CD4-positive, CD25-positive, alpha-beta regulatory T cell (primary cell): ENCODE measurements at places on chromosomes 12 and 14. TPM values are rescaled to one million over a fixed set of nuclear protein-coding genes. Genes with fewer than 3 reads are reported as not detected.

DNA sequence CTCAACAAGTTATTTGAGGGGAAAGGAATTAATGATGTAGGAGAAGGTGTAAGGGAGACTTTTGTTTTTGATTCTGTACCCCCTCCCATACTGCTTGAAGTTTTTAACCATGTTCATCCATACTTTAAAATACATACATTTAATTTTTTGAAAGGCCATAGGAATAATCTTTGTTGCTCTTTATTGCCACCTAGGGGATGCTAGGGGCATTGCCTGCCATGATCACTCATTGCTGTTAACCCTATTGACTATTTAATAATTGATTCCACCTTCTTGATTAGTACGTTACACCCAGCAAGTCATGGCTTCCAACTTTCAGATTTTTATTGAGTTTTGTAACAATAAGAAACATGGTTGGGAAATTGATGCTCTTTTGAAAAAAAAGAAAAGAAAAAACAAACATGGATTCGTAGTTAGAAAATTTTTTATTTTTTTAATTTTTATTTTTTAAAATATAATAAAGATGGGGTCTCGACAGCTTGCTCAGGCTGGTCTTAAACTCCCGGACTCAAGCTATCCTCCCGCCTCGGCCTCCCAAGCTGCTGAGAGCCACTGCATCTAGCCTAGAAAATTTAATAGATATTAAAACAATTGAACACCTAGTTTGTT lies 8.5 kb upstream of the PRKAB1 start:
- H3K4me1 ChIP-seq, result no peaks in the 10 kb centered on the region
- peaks cover 3% of the 10 kb centered on the region for H3K27me3 ChIP-seq
- peak; percentile 49 for DNase-seq
- H3K27ac ChIP-seq, result no peak overlapping the region
- H3K36me3 ChIP-seq, result no peaks in the 10 kb centered on the region

MARK3 gene
- polyA plus RNA-seq, result 34.7 TPM

DNA sequence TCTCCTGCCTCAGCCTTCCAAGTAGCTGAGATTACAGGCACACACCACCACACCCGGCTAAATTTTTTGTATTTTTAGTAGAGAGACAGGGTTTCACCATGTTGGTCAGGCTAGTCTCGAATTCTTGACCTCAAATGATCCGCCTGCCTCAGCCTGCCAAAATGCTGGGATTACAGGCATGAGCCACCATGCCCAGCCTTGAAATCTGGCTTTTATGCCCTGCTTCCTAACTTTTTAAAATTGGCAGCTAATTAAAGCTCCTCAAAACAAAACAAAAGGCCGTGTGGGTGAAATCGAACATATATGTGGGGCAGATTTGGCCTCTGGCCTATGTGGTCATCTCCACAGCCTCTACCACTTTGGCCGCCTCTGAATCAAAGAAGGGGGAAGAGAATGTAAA lies 37.9 kb downstream of the KCTD10 start:
- H3K4me3 ChIP-seq, result no peak overlapping the region
- H3K36me3 ChIP-seq, result peaks cover 1% of the 10 kb centered on the region
- H3K4me1 ChIP-seq, result no peaks in the 10 kb centered on the region
- H3K27ac ChIP-seq, result no peak overlapping the region
- no peaks in the 10 kb centered on the region for H3K27me3 ChIP-seq

DNA sequence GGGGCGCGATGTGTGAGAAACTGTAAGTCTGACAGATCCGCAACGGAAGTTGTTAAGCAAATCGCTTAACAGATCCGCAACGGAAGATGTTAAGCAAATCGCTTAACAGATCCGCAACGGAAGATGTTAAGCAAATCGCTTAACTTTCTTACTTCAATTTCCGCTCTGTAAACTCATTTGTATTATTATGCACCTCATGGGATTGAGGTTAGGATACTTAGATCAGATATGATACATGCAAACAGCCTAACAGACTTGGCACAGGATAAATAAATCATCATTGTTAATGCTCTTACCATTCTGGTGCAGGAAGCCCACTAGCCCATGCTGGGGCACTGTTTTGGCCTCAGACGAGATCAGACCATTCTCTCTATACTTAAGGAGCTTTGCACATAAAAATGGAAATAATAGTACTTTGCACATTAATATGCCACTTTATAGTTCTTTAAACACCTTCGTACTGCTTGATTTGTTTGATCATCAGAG lies 399 bp downstream of the NCAPD2 start:
- H3K27ac ChIP-seq, result peak overlapping the region; percentile 92
- peaks cover 22% of the 10 kb centered on the region for H3K36me3 ChIP-seq
- DNase-seq, result no peak
- H3K4me1 ChIP-seq, result peaks cover 30% of the 10 kb centered on the region
- H3K4me3 ChIP-seq, result peak overlapping the region; percentile 98
- H3K27me3 ChIP-seq, result no peaks in the 10 kb centered on the region

- no peak for DNase-seq
- H3K4me3 ChIP-seq, result no peak overlapping the region
- no peak overlapping the region for H3K27ac ChIP-seq
- H3K4me1 ChIP-seq, result no peaks in the 10 kb centered on the region
Measured at GRCh38 chr12:120047072-120047471, 58.0 kb downstream of the BICDL1 start.

KLRC1 gene
- polyA plus RNA-seq, result not detected

DNA sequence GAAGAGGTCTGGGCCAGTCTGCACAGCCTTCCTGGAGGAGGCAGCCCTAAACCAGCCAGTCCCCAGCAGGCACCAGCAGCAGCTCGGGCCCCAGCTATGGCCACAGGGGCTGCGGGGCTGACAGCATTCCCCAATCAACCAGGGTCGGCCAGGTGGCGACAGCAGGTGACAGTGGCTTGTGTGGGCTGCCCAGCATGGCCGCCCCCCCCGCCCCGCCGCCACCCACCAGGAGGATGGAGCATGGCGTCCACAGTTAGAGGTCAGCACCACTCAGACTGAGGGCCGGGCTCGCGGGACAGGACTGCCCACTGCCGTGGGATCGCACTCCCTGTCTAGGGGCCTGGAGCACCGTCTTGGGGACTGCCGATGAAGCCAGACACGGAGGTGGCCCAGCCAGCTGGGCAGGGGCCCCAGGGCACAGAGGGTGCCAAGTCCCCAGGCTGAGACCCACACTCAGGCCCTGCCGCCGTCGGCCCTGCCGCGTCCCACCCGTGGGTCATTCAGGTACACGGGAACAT lies 15.0 kb downstream of the AKT1 start:
- no peaks in the 10 kb centered on the region for H3K27me3 ChIP-seq
- no peak overlapping the region for H3K27ac ChIP-seq
- no peaks in the 10 kb centered on the region for H3K4me1 ChIP-seq
- no peak overlapping the region for H3K4me3 ChIP-seq

DNA sequence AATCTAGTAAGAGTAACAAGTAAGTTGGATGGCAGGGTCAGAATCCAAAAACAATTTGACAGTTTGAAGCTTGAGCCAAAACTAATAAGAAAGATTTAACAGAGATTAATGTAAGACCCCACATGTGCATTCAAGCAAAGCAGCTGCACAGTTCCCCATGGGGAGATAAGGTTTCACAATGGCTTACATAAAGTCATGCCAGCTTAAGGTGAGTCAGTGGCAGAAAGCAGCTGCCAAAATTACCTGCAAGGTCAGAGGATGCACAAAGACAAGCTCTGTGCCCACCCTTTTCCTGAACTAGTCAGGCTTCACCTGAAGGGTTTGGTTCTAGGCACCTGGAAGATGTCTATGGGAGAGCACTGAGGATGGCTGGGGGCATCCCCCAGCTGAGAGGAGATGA lies 36.6 kb upstream of the KRT77 start:
- H3K27me3 ChIP-seq, result no peaks in the 10 kb centered on the region
- H3K27ac ChIP-seq, result no peak overlapping the region
- H3K4me3 ChIP-seq, result no peak overlapping the region
- H3K36me3 ChIP-seq, result no peaks in the 10 kb centered on the region
- H3K4me1 ChIP-seq, result no peaks in the 10 kb centered on the region

- no peak overlapping the region for H3K4me3 ChIP-seq
Measured at GRCh38 chr14:61860294-61860918, 98.2 kb downstream of the SNAPC1 start.

DLK1 gene
- not detected for polyA plus RNA-seq

DNA sequence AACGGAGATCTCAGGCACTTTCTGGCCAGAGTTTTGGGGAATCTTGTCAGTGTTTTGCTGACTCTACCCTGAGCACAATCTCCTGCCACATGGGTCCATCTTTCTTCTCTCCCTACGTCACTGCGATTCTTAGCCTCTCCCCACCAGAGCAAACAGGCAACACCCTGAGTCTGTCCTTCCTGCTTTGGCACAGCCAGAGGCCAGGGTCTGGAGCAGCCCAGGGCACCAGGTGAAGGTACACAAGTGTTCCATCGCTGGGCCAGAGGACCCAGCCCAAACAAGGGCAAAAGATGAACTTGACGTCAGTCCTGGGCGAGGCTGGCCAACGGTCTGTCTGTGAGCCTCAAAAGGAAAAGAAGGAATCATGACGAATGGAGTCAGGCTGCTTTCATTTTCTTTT lies 12.7 kb upstream of the CCDC177 start:
- no peak overlapping the region for H3K27ac ChIP-seq
- H3K36me3 ChIP-seq, result no peaks in the 10 kb centered on the region
- no peak for DNase-seq
- H3K4me3 ChIP-seq, result no peak overlapping the region

DNA sequence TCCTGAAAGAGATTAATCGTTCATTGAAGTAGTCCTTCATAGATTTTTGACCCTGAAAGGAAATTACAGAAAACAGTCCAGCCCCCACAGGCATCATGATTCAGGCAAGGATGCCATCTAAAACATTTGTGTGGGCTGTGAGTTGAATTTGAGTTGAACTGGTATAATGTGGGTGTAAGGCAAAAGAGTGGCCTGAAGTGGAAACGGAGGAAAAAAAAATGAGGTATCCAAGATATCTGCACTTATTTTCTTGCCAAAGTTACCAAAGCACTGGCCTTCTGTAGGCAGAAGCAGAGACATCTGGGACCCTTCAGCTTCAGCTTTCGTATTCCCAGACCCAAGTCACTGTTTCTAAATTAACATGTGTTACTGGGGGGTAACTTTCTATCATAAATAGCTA lies 105.1 kb upstream of the DIO2 start:
- H3K4me1 ChIP-seq, result no peaks in the 10 kb centered on the region
- H3K27me3 ChIP-seq, result no peaks in the 10 kb centered on the region
- H3K27ac ChIP-seq, result no peak overlapping the region
- H3K36me3 ChIP-seq, result no peaks in the 10 kb centered on the region
- H3K4me3 ChIP-seq, result no peak overlapping the region
- no peak for DNase-seq

GRCh38 chr12:98741556-98742265 lies 96.6 kb downstream of the APAF1 start:
- H3K36me3 ChIP-seq, result no peaks in the 10 kb centered on the region
- H3K27me3 ChIP-seq, result no peaks in the 10 kb centered on the region
- peaks cover 13% of the 10 kb centered on the region for H3K4me1 ChIP-seq
- no peak overlapping the region for H3K4me3 ChIP-seq
- peak overlapping the region; percentile 58 for H3K27ac ChIP-seq
- no peak for DNase-seq

- no peaks in the 10 kb centered on the region for H3K36me3 ChIP-seq
- H3K27me3 ChIP-seq, result no peaks in the 10 kb centered on the region
- H3K4me1 ChIP-seq, result no peaks in the 10 kb centered on the region
- no peak for DNase-seq
Measured at GRCh38 chr12:1873531-1874510, 44.6 kb downstream of the CACNA2D4 start.

- H3K4me1 ChIP-seq, result no peaks in the 10 kb centered on the region
- H3K4me3 ChIP-seq, result no peak overlapping the region
- DNase-seq, result no peak
Measured at GRCh38 chr14:34325493-34325892, 136.5 kb downstream of the SPTSSA start.

SMCO2 gene
- polyA plus RNA-seq, result not detected

DNA sequence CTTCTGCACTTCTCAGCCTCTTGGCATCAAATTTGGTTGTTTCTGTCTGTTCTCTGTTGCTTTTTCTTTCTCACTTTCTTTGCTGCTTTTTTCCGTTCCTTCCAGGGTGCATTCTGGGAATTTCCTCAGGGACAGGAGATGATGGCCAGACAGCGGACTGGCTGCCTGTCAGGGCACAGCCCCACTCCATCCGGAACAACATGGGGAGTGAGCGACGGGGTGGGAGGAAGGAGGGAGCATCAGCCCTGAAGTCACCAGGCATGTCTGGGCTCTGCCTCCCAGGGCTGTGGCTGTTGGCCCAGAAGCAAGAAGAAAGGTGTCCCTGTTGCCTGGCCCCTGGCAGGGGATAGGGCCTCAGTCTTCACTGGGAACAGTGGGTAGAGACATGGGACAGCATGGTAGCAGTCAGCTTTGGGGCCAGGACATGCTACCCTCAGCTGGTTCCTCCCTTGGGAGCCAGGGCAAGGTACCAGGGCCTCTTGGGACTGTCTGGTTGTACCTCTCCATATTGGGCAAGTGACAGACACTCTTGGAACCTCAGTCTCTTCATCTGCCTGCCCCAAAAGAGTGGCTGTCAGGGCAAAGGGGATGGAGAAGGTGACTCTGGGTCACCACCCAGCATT lies 8.6 kb downstream of the PGF start:
- no peaks in the 10 kb centered on the region for H3K36me3 ChIP-seq
- no peak overlapping the region for H3K27ac ChIP-seq
- peaks cover 21% of the 10 kb centered on the region for H3K4me1 ChIP-seq
- H3K4me3 ChIP-seq, result no peak overlapping the region

- H3K4me1 ChIP-seq, result no peaks in the 10 kb centered on the region
- H3K27ac ChIP-seq, result no peak overlapping the region
- no peak overlapping the region for H3K4me3 ChIP-seq
- H3K36me3 ChIP-seq, result no peaks in the 10 kb centered on the region
- no peak for DNase-seq
- H3K27me3 ChIP-seq, result no peaks in the 10 kb centered on the region
Measured at GRCh38 chr14:78242086-78242485, 71.9 kb downstream of the NRXN3 start.
